Activated CD4-positive, alpha-beta T cell treated with anti-CD3 and anti-CD28 coated beads for 1 hour (primary cell): ENCODE measurements at places on chromosomes 4 and X.

DNA sequence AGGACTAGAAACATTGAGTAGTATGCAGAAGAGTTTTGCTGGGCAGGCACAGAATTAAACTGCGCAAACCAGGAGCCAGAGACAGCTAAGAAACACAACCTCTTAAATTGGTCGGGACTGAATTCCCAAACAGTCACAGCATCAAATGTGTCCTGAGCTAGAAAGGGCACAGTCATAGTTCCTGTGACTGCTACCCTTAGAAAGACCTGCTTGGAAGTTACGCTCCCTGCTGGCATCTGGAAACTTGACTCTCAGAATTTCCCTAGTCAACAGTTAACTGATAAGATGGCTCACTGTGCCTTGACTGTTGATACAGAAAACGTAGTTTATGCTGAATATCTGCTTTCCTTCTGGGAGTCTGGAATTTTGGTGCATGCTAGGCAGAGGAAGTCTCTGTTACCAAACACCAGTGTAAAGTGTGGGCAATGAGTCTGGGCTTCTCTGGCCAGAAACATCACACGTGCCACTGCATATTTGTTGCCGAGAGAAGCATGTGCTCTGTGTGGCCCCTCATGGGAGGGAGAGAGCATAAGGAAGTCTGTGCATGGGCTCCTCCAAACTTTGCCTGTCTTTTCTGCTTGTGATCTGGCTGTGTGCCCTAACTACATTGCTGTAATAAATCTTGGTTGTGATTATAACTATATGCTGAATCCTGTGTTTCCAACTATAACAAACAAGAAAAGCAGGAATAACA lies 11.6 kb upstream of the EOLA2 start:
- DNase-seq = no peak

DNA sequence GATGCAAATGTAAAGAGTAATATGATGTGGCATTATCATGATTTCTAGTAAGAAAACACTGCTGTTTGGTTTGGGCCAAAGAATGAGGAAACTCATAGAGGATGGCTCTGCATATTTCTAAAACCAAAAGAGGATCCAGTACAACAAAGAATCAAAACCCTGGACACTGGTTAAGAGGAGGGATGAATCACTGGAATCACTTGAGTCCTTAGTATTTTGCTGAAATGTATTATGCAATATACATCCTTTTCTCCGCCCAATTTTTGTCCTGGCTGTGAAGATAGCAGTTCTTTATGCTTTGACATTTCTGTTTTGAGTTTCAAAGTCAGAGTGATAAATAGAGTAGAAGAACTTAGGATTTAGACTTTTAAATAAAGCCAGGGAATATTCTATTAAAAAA lies 345.9 kb downstream of the PACRGL start:
- DNase-seq = no peak

GRCh38 chr4:33200377-33200776 lies 2480.2 kb downstream of the PCDH7 start:
- no peak for DNase-seq

GRCh38 chr4:168868044-168868781 lies 141.8 kb downstream of the CBR4 start:
- DNase-seq = no peak

GRCh38 chr4:36990128-36990872 lies 254.2 kb upstream of the NWD2 start:
- DNase-seq = no peak

DNA sequence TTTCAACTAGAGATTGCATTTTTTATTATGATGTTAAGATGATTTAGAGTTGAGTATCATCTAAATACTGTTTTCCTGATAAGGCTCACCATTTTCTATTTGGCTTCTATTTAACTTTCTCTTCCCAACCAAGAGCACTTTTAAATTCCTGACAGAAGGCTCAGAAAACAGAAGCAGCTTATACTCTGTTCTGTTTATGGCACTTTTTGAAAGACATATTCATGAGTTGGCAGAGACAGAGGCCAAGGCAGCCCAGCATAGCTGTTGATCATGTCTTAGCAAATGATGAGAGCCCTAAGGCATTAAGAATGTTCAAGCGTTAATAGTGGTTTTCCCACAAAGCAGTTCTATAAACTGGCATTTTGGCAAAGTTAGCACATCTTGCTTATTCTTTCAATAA lies 330.3 kb downstream of the TRAM1L1 start:
- no peak for DNase-seq

- DNase-seq = no peak
These were observed 48.4 kb downstream of the ARFIP1 start for GRCh38 chr4:152828122-152828521.

GRCh38 chr4:24992968-24993367 lies 37.8 kb downstream of the LGI2 start:
- no peak for DNase-seq

GRCh38 chr4:144591401-144591800 lies 54.6 kb upstream of the HHIP start:
- no peak for DNase-seq

- DNase-seq = no peak
These were observed 177.8 kb upstream of the GK2 start for GRCh38 chr4:79585834-79586233.

GRCh38 chr4:108201774-108202173 lies 33.0 kb upstream of the LEF1 start:
- DNase-seq = no peak

DNA sequence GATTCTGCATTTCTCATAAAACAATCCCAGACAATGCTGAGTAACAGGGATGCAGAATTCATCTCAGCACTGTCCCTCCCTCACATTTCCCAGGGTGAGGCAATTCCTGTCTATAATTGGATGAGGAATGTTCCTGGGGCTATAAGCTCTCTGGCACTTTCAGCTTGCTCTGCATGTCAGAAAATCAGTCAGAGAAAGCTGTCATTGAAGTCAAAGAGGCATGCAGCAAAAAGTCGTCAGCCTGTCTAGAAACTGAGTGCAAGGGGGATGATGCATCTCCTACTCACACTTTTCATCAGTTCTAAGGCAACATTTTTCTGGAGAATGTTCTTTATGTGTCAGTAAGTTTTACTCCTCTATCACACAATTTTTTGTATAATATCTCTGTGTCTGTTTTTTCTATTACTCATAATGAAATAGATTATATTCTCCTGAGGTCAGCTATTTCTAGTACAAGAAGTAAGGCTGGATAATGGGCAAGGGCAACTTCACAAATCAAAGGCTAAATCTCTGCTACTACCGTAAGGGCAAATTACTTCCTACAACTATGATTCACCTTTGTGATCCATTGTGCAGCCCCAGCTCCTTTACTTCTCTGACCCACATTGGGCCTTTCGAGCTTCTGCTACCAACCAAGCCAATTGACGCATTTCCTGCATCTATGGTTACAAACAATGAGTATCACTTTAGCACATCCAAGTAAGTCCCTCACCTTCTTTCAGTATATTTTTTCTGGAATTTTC lies 56.0 kb downstream of the TASL start:
- no peak for DNase-seq

- DNase-seq = no peak
These were observed 62.1 kb upstream of the LANCL3 start for GRCh38 chrX:37509349-37509748.

- DNase-seq = no peak
These were observed 4.1 kb downstream of the POF1B start for GRCh38 chrX:85375333-85375738.
